HepG2 (cell line): ENCODE measurements at places on chromosomes 11 and 22.
A peak's percentile ranks its signal among the peaks of the same experiment; 100 is the strongest.

DNA sequence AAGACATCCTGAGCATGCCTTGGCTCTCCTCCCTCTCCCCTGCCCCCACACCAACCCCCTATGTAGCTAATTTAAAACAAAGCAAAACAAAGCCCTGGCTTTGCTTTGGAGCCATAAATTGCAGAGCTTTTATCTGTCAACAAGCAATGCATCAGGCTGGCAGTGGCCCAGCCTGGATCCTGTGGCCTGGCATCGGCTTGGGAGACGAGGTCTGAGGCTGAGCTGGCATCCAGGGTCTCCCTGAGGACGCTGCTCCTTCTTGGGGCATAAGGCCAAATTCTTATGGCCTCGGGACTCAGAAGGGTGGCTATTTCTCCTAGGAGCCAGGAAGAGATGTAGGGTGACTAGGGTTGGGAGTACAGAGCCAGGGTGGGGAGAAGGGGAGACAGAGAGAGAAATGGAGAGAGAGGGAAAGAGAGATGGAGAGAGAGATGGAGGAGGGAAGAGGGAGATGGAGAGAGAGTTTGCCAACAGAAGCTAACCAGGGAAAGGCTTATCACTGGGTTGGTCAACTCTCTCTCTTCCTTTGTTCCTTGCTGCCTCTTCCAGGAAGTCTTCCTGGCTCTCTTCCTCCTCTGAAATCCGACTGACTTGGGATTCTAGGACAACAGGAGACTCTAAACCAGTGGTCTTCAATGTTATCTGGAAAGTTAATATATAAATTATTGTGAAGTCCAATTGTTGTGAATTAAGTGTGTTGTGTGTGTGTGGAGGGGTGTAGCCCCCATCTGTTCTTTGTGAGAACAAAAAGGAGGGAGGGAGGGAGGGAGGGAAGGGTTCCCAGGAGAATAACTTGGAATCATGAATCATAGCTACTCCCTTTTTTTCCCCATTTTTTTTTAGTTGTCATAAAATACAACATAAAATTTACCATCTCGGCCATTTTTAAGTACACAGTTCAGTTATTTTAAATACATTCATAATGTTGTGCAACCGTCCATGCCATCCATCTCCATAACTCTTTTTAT is 29.1 kb downstream of the TSPAN18 start:
- DNase-seq = no peak

GRCh38 chr11:86207413-86207812 is 37.1 kb upstream of the EED start:
- no peak for DNase-seq

DNA sequence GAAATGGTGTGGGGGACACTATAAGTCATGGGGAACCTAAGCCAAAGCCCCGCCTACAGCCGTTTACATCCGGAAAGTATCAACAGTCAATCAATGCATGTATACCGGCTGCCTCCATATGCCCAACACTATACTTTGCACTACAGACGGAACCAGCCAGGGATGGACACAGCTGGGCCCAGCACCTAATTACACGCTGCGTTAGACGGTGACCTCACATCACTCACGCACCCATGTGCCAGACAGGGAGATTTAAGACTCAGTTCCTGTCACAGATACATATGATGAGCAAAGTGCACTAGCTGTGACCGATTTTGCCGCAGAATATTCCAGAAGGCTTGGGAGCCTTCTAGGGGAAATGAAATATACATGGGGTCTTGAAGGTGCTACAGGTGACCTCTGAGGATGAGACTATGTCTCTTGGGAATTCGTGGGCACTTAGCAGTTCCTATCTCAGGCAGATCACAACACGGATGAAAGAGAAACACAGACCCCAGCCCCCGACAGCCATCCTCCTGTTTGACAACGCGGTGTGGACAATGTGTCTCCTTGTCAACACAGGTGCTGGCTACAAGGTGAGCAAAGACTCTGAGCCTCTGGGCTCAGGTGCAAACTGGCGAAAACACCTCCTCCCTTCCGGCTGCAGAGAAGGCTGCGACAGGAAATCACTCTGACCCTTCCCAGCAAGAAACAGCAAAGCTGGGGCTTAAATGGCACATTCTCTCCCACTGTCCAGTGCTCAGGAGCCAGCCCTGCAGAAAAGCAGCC is 8.0 kb downstream of the AHNAK start:
- DNase-seq = no peak

GRCh38 chr11:17774232-17775034 is 39.9 kb downstream of the KCNC1 start:
- peak; percentile 70 for DNase-seq

- no peak for DNase-seq
Measured at GRCh38 chr11:119419834-119420492, 3.0 kb downstream of the THY1 start.

- no peak for DNase-seq
Measured at GRCh38 chr22:24431309-24432034, 4.1 kb downstream of the ADORA2A start.

DNA sequence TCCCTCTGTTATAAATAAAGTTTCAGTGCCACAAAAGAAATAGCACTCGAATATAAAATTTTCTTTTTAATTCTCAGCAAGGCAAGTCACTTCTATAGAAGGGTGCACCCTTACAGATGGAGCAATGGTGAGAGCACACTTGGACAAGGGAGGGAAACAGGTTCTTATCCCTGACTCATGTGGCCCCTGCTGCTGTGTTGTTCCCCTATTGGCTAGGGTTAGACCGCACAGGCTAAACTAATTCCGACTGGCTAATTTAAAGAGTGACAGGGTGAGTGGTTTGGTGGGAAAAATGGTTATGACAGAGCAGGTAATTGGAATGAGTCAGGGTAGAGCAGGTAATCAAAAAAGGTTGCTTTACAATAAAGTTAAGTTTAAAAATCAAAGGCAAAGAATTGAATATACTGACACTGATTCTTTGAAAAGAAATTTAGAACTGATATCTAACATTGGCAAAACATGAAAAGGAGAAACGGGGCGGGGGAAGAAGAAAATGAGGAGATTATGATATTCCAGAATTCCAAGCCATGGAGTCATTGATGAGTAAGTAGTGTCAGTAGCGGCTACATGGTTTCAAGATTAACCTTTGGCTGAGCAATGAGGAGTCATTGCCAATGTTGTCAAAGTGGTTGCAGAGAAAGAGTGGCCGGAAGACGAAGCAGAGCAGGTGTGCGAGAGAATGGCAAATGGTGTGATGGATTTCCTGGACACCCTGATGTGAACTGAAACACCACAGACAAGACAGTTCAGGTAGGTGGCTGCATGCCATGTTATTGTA is 48.4 kb upstream of the MRGPRX1 start:
- DNase-seq = no peak
